ENCODE measurements at places on chromosomes 16 and 17.

DNA sequence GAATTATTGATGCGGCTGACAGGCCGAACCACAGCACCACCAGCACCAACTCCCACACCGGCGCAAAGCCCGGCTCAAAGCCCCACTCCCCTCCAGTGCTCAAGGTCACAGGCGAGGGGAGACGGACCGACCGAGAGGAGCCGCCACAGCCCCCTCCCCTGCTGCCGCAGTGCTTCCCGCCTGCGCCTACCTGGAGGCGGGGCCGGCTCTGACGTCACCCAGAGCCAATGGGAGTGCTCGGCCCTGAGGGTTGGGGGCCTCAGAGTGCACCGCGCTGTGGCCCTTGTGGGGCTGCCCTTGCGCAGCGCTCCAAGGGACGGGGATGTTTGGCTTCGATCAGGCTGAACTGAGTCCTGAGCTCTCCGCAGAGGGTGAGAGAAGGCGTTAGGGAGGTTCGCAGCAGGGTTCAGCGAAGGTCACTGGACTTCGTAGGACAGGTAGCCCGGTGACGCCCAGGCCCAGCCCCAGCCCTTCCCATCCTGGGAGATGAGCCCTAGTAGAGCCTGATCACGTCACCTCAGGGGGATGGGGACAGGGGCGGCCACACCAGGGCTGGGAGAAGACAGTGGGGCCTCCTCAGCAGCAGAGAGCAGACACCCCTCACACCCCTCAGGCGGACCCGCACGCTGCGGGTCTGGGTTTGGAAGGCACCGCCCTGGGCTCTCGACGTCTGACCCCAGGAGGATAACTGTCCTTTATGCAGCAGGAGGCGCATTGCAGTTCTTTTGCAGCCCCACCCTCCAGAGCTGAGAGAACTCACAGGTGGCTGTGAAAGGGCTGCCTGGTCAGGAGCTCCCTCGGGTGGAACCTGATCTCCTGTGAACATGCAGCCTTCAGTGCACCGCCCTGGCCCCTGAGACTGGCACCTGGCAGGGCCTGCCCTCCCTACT is 1.5 kb downstream of the NDRG4 start:
- DNase-seq, result no peak

DNA sequence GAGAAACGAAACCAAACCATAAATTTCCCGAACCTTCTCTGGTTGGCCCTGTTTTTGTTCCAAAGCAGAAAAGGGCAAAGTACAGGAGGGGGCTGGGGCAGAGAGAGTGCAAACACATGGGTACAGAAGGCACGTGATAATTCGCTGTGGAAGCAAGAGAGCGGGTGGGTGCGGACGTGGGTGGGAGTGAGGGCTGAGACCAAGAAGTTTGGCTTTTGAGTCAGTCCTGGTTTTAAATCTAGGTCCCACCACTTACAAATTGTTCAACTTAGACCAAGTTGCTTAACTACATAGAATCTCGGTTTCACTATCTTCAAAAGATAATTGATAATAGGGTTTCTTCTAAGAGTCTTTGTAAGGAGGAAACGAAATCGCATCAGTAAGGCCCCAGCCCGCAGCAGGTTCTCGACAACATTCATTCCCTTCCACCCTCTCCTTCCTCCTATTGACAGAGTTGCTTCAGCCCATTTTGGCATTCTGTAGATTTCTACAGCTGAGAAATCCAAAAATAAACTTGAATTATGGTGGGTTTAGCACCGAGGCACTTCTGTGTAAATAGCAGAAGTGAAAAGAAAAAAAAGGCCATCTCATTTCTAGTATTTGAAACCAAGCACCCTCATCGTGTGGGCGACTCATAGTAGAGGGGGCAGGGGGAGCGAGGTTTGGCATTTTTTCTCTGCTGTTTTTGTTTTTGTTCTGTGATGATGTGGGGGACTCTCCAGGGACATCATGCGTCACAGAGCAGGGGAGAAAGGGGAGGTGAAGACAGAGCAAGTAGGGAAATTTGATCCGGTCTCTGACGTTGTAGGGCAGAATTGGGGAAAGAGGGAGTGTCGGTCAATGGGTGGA is 33.6 kb upstream of the CCR7 start:
- no peak for DNase-seq

DNA sequence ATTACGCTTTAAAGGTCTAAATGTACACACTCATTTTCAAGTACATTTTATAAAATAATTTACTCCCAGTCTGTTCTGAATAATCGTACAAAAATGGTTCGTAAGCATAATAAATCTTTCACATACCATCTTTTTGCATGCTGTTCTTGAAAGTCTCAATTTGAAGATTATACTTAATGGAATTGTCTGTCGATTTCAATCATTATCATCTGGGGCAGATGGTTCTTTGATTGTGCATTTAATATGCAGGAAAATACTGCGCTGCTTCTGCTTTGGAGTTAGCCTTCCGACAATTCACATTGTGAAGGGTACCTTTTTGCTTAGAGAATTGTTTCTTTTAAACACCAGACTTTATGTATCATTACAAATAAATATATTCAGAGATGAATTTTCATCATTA is 262.8 kb downstream of the ABCC12 start:
- DNase-seq, result no peak

GRCh38 chr17:61260071-61260797 is 139.4 kb upstream of the TBX2 start:
- no peak for DNase-seq

DNA sequence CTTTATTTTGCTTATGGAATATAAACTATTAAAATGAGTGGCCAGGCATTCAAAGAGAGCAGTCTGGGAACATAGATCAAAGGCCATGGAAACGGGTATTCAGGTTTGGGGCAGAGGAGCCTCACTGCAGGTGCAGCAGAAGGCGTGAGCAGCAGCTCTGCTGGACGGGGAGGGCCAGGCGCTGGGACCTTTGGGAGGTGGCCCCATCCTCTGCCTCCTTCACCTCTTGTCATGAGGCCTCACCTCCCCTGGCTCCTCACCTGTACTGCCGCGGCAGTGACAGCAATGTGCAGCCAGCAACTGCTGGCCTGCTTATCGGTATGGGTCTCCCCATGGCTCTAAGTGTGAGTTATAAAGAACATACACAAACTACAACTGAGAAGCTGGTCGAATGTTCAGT is 109.4 kb downstream of the CDK5R1 start:
- no peak for DNase-seq

DNA sequence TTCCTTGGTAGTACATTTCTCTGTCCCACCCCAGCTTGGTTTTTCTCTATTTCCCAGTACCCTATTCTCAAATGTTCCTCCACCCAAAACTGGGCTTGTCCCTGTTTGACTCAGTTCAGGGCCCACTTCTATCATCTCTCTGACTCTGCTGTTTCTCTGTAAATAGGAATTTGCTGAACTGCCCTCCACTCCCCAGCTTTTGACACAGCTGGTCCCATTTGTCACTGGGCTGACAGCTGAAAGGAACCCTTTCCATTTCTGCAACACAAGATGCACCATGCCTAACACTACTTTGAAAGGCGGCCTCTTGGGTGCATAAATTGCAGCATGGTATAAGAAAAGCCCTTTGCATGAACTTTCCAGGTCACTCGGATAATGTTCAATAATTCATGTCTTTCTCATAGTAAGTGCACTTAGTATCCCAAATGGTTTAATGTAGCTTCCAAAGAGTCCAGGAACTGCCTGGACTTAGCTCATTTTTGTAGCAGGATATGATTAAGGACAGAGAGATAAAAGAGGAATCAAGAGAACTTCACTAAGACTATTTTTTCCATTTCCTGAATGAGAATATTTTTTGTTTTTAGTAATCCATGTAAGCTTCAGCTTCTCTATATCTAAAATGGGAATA is 256.7 kb downstream of the CDH11 start:
- no peak for DNase-seq

All from AG10803 (cell line).